EH (cell line): ENCODE measurements at places on chromosomes 1 and 21.

- peak; percentile 72 for DNase-seq
Measured at GRCh38 chr21:14982336-14982735, 82.5 kb downstream of the NRIP1 start.

DNA sequence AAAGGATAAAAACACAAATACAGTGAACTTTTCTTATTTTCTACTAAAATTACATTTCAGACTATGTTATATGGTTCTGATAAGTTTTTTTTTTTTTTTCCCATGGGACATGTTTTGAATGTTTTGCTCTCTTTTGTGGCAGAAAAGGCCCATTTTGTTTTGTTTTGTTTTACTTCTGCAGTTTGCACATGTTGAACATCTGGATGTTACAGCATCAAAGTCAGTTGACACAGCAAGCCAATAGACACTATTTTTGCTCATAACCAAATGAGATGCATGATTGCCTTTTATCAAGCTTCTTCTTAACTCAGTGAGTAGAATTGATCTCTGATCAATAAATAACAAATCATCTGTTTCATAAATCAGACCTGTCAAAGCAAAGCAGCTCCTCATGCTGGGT lies 904.2 kb downstream of the ADGRL2 start:
- no peak for DNase-seq

GRCh38 chr1:15948091-15948591 lies 27.8 kb downstream of the ZBTB17 start:
- DNase-seq, result no peak

GRCh38 chr1:62900566-62900965 lies 116.6 kb downstream of the ATG4C start:
- no peak for DNase-seq

DNA sequence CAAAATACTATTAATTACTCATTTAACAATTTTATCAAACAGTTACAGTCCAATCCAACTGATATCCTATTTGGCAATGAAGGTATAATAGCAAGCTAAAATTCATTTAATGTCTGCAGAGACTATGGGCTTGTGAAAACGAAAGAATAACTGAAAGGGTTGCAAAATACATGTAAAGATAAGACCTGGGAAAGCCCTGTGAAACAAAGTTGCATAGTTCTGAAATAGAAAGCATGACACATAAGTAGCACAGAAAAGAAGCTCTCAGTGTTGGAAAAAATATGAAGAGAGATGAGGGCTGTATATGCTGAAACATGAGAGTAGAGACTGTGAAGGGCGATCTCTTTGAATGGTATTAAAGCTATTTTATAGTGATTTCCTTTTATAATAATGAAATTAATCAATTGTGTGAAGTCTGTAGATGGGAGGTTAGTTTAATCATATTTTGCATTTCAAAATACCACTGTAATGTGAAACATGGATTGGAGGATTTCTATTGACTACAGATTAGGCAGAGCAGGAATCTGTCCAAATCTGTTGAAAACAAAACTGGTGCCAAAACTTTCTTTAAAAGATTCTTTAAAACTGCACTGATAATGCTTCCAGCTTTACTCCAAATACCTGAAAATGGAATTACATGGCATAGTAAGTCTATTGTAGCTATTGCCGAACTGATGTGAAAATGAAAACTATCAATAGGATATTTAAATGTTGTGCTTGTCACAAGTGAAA lies 1518.9 kb upstream of the B3GALT2 start:
- DNase-seq, result peak; percentile 8

- DNase-seq, result no peak
Measured at GRCh38 chr1:103309786-103310185, 201.5 kb upstream of the COL11A1 start.

DNA sequence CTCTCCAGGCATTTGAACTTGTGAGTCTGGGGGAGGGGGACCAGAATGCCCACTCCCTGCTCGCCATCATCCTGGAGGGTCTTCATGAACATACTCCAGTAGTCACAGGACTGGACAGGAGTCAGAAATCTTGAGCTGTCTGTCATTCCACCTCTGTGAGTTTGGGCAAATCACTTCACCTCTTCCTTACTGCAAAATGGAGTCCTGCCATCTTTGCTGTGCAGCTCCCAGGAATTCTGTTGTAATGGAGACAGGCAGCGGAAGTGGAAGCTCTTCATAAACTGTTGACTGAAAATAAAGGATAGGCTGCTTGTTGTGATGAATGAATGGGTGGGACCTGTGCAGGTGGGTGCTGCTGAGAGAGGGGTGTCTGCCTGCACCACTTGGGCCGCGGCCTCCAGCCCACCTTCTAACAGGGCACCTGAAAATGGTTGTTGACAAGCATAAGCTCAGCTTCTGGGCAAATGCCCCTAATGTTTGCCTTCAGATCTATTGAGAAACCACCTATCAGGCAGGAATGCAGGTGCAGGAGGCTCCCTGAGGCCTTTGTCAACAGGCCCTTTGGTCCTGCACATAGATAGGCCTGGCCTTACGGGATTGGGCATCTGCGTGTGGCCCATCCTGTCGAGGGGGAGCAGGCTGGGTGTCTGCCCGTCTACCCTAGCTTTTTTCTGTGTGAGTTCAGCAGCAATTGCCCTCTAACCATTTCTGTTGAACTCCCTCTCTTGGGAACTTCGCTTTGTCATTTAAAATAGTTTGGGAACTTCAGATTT lies 321.0 kb downstream of the RPS6KC1 start:
- DNase-seq, result no peak

GRCh38 chr1:235682216-235682615 lies 32.6 kb upstream of the GNG4 start:
- no peak for DNase-seq

DNA sequence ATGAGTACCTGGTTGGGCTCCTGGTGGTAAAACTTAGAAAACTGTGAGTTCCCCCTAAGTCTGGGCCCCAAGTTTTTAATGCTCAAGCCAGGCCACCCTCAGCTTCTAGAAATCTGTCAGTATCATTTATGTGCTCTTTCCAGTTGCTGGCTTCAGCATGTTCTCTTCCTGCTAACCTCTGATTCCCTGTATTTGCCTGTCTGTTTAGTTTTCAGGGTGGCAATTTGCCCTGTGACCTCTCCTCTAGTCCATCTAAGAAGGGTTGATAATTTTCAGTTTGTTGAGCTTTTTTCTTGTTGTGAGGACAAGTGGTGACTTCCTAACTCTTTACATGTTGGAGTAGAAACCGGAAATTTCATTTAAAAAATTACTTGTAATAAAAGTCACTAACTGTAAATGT lies 16.0 kb upstream of the S100A10 start:
- no peak for DNase-seq

- DNase-seq, result peak; percentile 95
Measured at GRCh38 chr1:240232530-240232929, 140.8 kb downstream of the FMN2 start.

GRCh38 chr1:61807606-61808140 lies 65.4 kb downstream of the PATJ start:
- peak; percentile 44 for DNase-seq

- no peak for DNase-seq
Measured at GRCh38 chr21:30104241-30104640, 62.4 kb downstream of the CLDN17 start.

DNA sequence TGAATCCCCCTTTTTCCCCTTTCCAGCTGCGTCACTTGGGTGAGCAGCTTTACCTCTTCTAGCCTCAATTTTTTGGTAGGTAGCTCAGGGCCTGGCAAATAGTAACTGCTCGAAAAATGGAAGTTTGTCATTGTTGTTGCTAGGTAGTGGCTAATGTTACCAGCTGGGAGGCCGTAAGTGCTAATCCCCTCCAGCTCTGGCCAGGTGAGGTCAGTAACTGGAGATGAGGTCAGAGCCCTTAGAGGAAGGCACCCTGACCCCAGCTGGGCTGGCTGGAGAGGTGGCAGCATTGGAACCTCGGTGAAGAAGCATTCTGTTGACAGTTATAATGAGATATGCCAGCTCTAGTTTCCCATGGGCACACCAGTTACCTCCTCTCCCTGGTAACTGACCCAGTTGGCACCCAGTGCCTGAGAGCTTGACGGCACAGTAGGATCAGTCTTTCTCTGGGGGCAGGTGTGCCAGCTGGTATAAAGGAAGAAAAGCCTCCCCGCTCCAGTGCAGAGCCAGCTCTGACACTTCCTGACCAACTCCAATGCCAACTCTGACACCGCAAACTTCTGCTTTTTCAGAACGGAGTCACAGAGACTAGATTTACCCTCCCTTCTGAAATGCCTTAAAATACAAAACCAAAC lies 35.0 kb upstream of the SLC2A1 start:
- no peak for DNase-seq

- DNase-seq, result peak; percentile 28
Measured at GRCh38 chr1:2316451-2316961, 74.8 kb downstream of the MORN1 start.

GRCh38 chr1:227317523-227318015 lies 723 bp downstream of the CDC42BPA start:
- DNase-seq, result peak; percentile 75
